ENCODE measurements at places on chromosomes 7 and 10.

DNA sequence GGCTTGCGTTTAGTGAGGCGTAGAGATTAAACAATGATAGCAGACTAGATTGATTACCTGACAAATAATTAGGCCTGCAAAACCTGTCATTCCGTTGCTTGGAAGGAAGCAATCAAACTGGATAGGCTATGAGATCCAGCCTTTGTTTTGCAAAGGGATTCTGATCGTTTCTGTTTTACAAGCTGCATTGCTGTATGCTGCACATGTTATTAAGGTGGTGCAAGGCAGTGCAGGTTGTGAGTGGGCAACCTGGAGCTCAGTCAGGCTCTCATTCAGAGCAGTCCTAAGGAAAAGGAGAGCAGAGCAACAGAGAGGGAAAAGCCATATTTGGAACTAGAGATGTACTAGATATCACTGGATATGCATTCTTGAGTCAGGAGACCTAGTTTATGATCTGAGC lies 6.9 kb upstream of the NOBOX start:
- no peak for DNase-seq

DNA sequence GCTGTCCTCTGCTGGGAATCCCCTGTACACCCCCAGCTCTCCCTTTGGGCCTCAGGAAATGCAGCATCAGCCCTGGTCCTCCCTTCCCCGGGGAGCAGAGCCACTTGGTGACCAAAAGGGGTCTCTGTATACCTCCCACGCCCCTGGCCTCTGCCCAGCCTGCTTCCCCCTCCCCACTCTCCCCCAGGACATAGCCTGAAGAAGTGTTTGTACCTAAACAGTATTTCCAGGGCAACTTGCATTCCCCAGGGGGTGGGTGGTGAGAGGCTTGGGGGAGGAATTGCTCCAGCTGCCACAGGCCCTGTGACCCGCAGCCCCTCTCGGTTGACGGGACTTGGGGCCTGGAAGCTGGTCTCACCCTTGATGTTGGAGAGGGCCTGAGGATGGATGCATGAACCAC lies 39.3 kb downstream of the TMEM270 start:
- no peak for DNase-seq

GRCh38 chr7:141659501-141659900 lies 42.5 kb downstream of the DENND11 start:
- DNase-seq = no peak

- DNase-seq = no peak
Observed at GRCh38 chr10:8726084-8726778, 671.7 kb downstream of the GATA3 start.

DNA sequence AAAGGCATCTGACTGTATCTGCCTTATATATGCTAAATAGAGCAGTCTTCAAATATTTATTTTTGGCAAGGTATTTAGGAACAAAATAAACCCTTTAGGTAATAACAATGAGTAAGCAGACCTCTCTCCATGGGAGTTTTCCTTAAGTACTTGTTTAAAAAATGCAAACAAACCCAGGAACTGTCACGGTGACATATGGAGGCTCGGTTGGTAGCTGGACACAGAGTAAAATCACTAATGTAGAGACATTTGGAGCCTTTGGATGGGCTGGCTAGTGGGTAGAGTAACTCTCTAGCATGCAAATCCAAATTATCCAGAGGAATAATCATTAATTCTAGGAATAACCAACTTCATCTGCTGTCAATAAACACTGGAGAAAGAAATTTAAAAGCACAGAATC lies 71.6 kb upstream of the LAMB4 start:
- no peak for DNase-seq

DNA sequence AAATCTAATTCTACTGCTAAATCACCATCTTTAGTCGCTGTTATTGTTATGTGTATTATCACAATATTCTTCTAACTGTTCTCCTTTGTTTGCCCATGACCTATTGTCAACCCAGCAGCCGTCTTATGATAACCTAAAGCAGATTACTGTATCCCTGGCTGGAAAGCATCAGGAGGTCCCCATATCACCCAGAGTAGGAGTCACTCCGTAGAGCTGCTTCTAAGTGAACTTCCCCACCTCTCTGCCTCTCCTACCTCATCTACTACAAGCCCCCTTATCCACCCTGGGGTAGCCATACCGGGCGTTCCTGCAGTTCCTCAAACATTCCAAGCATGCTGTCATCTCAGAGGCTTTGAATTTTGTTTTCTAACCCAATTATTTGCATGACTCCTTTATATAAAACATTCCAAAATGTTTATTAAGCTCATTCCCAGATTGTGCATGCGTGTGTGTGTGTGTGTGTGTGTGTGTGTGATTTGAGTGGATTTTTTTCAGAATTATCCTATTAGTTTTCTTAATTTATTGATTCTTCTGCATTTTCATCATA lies 39.7 kb downstream of the POU6F2 start:
- DNase-seq = no peak

DNA sequence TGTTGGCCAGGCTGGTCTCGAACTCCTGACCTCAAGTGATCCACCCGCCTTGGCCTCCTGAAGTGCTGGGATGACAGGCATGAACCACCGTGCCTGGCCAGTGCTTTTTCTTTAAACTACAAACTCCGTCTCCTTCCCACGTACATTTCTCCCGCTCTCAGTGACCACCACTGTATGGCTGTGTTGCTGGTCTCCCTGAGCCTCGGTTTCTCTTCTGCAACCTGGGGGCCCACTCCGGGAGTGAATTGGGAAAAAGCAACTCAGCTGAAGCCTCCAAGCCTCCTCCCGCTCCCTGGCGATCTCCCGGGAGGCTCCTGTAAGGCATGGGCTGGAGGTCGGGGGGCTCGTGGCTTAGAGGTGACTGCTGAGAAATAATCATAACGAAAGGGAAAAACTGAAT lies 136.3 kb downstream of the ELFN1 start:
- no peak for DNase-seq

DNA sequence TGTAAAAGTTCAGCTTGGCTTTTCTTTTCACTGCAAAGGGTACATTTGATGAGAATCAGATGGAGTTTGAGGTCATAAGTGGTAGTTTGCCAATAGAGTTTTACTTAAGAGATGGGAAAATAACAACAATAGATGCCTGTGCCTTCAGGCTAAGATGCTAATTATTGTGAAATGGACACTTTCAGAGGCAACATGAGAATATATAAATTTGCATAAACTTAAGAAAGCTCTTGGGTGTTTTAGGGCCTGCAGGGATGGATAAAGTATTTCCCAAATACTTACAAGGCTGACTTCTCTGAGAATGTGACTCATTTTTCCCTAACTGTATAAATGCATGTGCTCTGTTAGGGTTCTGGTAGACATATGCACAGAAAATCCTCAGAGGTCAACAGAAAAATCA lies 200.3 kb upstream of the SVIL start:
- DNase-seq = no peak

DNA sequence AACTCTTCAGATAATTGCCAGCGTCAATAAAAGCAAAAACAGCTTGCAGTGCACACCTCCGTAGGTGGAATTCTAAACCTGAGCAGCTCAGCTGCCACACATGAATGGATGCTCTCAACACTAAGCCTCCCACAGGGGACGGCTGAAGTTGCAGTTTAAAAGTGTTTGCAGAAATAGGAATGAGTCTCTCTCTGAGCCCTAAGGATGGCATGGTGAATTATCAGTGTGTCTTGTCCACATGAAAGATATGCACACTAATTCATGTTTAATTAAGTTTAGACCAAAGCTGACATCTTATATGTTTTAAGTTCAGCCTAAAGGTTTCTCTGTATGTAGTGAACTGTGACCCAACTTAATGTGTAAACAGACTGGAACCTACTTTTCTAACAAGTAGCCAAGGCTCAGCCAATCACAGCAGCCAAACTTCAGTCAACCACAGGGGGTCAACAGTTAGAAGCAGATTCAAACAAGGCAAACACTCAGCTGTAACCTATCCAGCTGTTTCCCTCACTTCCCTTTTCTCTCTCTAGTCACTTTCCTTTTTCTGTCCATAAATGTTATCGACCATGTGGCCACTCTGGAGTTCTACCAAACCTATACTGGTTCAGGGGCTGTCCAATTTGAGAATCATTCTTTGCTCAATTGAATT lies 38.1 kb downstream of the CTTNBP2 start:
- DNase-seq = no peak

GRCh38 chr10:99315853-99316252 lies 13.3 kb upstream of the CNNM1 start:
- no peak for DNase-seq

- DNase-seq = no peak
Observed at GRCh38 chr10:34731885-34732701, 83.0 kb downstream of the PARD3 start.

GRCh38 chr10:126705131-126705530 lies 34.6 kb upstream of the C10orf90 start:
- DNase-seq = no peak

DNA sequence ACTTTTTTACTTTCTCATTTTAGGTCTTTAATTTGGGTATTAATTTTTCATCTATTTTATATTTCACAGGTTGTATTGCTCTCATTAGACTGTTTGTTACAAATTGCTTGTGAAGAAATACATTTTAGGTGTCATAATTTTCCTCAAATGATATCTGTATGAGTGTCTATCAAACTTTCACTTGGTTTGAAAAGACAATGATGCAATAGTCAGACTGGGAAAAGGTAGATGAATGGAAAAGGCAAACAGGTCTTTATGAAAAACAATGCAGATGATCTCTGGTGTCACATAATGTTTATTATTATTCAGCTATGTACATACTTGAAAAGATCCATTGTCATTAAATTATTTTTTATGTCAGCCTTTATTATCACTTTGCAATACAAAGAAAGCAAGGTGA lies 80.2 kb downstream of the PTPRZ1 start:
- no peak for DNase-seq

DNA sequence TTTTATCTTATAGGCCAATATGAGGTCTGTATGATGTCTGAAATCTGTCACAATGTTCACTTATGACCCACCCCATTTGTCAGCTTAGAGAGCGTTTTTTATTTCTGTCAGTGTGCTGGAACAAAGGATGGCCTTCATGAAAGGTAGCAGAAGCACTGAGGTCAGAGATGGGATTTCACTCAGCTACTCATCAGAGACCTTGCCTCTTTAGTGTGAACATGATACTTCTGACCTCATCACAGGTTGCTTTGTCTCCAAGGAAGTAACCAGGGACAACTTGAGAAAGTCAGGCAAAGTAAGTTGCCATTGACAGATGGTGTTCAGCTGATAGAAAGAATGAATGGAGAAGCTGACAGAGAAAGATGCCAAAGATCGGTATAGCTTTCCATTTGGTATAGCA lies 16.3 kb downstream of the YAE1 start:
- DNase-seq = no peak

DNA sequence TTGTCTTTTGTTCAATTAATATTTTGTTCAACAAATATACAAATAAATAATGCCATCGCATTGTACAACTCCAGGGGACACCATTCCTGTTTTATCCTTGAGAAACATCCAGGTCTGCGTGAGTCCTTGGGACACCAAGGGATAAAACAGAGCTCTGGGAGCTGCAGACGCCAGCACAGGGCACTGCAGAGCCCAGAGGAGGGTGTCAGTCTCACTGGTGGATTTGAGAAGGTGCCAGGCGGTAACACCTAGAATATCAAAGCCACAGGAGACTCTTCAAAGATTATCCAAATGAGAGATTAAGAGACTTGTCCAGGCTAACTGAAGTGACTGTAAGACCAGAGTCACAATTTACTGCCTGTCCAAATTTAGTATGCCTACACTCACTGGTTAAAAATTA lies 55.3 kb downstream of the TEX36 start:
- DNase-seq = no peak

DNA sequence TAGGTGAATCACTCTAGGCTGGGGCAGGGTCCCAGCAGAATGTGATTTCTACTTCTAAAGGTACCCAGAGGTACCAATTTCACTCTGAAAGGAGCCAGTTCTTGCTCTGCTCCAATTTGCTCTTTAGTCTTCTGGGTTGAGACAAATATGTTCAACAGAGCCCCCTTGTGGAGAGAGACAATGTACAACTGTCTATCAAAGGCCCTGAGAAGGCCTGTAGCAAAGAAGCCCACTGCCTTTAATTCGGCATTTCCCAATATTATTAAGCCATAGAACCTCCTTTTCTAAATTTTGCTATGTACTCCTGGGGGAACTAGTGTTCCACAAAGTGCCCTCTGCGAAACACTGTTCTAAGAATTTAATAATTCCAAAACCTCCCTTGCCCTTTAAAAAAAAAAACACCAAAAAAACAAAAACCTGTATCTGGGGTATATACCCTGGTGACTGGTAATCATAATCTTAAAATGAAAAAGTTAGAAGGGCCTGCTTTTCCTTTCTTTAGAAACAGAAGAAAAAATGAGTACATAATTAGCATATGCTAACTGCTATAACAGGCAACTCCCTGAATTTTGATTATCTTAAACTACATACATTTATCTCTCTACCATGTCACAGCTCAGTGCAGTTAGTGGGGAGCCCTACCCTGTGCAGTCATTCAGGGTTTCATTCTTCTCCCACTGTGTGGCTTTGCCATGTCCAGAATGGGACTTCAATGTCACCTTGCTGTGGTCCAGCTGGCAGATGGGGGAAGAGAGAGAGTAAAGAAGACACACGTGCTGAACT lies 160.9 kb upstream of the BMPER start:
- DNase-seq = peak; percentile 4

GRCh38 chr10:70546584-70546983 lies 56.0 kb downstream of the PRF1 start:
- DNase-seq = no peak

Measured in hematopoietic multipotent progenitor cell treated with erythropoietin and hydrocortisone succinate and interleukin-3 and kit ligand, for 15 days (in vitro differentiated cells).